ENCODE measurements at places on chromosomes 16 and 17.

DNA sequence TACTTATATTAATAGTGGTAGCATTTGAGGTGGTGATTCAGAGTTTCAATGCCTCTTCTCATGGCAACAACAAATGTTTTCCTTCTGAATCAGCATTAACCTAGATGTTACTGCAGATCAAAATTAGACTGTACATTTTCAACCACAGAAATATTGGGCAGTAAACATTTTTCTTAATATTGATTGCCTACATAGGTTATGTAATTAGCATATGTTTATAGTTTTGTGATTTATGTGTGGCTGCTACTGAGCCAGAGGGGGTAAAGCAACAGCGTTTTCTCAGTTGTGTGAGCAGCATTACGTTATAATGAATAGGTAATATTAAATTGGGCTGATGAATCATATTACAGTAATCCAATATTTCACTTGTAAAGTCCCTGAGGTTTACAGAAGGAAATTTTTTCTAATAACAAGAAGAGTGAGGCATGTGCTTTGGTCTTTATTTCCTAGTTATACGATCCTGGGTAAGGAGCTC lies 18.8 kb upstream of the BMERB1 start:
- DNase-seq = no peak

DNA sequence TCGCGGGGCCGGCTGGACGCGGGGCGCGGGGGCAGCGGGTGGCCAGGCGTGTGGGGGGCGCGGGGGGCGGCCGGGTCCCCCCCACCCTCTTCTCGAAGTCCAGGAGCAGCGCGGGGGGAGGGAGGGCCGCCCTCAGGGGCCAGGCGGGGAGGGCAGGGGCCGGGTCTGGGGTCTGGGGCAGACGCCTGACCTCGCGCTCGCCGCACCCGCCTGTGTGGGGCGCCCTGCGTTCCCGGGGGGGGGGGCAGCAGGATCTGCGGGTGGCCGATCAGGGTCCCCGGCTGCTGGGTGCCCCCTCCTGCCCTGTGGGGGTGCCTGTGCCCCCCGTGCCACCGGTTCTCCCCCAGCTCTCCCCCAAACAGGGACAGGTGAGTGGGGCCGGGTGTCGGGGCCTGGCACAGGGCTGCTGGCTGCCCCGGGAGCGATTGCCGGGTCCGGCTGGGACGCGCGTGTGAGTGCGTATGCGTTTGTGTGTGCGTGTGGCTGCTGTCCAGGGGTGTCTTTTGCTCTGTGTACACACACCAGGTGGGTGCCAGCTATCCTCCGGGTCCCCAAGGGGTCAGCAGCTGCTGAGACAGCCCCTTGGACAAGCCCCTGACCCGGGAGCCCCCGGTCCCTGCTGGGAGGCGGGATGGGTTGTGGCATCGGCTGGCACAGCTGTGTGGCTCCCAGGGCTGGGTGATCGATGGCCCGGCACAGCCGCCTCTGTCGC lies 663 bp downstream of the PRR35 start:
- no peak for DNase-seq

- no peak for DNase-seq
Measured at GRCh38 chr16:87826798-87827587, 42.3 kb downstream of the SLC7A5 start.

- DNase-seq = no peak
Measured at GRCh38 chr17:41278176-41278955, 2.9 kb downstream of the KRTAP9-7 start.

DNA sequence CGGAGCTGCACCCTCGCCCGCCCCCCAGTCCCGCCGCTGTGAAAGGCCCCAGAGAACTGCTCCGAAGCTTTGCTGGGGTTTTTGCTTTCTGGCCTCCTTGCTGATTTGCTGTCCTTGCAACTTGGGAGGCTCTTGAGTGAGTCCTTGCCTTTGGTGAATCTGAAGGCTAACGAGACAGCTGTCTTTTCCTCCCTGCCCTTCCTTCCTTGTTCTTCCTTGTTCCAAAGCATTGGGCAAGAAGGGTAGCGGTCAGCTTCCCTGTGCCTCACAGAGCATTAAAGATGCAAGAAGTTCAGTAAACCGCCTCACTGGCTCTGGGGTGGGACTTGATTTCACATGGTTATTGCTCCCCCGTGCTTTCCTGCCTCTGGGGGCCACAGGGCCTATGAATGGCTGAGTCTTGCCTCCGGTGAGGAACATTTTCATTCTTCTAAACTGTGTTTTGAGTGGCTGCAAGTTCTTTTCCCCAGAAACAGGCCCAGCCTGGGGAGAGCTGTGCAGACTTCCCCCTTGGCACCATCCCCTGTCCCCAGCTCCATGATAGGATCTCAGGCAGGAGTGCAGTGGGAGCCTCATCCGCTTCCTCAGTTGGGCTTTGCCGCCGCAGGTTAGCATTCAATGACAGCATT lies 1.4 kb downstream of the YPEL2 start:
- peak; percentile 54 for DNase-seq

GRCh38 chr17:72985882-72986720 lies 106.4 kb downstream of the SLC39A11 start:
- peak; percentile 84 for DNase-seq

DNA sequence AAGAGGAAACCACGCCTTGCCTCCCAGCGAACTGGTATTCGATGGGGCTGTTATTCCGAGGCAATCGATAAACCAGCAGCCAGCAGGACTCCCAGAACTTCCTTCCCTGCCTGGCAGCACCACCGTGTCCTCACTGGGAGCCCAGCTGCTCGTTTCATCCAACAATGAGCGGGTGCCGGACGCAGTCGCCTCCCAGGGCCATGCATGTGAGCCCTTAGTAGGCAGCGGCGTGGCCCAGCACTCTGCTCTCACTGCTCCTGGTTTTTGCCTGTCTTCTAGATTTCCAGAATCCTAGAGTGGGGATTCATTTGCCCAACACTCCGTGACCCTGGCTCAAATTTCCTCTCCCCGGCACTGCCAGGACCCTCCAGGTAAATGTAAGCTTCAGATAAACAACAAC lies 29.1 kb upstream of the RASD1 start:
- DNase-seq = no peak

DNA sequence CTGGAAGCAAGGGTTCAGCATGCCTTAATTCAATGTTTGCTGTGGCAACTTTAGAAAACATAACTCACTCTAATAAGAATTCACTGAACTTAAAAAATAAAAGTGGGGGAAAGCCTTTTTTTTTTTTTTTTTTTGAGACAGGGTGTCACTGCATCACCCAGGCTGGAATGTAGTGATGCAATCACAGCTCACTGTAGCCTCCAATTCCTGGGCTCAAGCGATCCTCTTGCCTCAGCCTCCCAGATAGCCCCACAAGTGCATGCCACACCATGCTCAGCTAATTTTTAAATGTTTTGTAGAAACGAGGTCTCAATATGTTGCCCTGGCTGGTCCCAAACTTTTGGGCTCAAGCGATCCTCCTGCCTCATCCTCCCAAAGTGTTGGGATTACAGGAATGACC lies 243.9 kb downstream of the PARN start:
- DNase-seq = no peak

- no peak for DNase-seq
Measured at GRCh38 chr16:28280881-28281836, 11.2 kb upstream of the SBK1 start.
